Osteoblast (primary cell): ENCODE measurements at places on chromosomes 3 and 15. TPM values are rescaled to one million over a fixed set of nuclear protein-coding genes. Genes with fewer than 3 reads are reported as not detected.

The DISP2 gene
- 0.29 and 0.36 TPM in 2 replicates for total RNA-seq

The PROS1 gene
- 87.5 and 97.4 TPM in 2 replicates for total RNA-seq

The CLSTN2 gene
- under 0.01 TPM in 2 replicates for total RNA-seq

The GP9 gene
- total RNA-seq: not detected in 2 replicates

The ECE2 gene
- total RNA-seq: not detected in 2 replicates

The UROC1 gene
- not detected in 2 replicates for total RNA-seq

The CELF6 gene
- 0.36 and 0.59 TPM in 2 replicates for total RNA-seq

The GOLGA6B gene
- not detected in 2 replicates for total RNA-seq

The STRIT1 gene
- not detected in 2 replicates for total RNA-seq

The POU1F1 gene
- total RNA-seq: not detected in 2 replicates

The SHISA5 gene
- 99.3 and 105 TPM in 2 replicates for total RNA-seq

The NEO1 gene
- 55.4 and 64.2 TPM in 2 replicates for total RNA-seq
